ENCODE measurements at places on chromosomes 1 and 21.

DNA sequence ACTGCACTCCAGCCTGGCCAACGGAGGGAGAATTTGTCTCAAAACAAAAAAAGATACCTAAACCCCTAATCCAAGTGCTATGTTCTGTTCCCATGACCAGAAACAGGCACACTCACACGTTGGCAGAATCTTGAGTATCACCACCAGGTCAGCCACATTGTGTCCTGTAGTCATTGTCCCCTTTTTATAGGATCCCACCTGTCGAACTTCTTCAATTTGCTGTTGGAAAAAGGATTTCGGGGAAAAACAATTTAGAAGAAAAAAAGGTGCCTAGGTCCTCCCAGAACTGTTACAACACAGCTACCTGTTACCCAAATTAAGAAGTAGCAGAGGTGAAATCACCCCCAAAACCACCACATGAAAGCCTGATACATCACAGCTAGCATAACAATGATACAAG lies 3.4 kb downstream of the ILF2 start:
- DNase-seq: no peak

DNA sequence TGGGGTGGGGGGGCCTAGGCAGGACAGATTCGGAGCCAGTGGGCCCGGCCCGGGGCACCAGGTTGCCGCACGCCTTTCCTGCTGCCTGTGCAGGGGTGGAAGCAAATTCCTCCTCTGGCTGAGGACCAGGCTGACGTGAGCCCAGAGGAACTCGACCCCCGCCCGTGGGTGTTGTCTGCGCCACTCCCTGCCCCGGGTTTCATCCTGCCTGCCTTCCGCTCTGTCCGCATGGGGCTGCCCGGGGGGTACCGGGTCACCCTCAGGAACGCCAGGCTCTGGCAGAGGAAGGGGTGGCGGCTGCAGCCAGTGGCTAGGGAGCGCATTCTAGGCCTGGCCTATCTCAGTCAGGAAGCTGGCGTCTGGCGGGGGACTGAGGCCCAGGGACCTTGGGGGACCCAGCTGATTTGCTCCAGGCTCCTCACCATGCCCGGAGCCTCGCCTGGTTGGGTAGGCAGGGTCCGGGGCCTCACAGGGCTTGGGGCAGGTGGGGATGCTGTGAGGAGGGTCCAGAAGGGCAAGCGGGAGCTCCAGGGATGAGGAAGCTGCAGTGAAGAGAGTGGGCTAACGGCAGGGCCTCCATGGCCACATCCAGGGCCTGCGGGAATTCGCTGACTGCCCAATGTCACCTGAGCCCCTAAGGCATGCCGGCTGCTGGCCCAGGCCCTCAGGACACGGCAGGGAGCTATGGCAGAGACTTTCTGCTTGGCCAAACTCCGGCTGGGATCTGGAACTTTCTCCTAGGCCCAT lies 2.4 kb upstream of the IBA57 start:
- DNase-seq: peak; percentile 54

DNA sequence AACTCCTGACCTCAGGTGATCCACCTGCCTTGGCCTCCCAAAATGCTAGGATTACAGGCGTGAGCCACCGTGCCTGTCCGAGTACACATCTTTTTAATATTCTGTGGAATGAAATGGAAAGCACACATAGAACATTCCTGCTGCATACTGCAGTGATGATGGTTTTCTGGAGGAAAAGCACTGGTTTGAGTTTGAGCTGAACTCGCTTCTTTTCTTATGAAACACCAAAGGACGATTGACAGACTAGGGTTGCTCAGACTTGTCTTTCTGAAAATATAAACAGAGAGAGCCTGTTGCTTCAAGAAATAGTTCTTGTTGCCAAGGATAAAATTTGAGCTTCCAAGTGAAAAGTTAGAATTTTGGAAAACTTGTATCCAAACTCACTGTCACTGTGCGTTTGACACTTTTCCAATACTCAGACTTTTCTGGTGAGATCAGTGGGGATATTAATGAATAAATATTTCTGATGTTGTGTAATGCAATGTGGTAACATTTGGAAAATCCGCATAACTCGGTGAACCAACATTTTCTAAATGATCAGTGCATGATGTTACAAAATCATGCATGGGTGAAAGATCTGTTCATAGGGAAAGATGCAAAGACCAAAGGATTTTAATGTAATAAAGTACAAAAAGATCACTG lies 15.0 kb upstream of the ERMAP start:
- no peak for DNase-seq

- no peak for DNase-seq
Observed at GRCh38 chr1:45508295-45509151, 8.4 kb downstream of the MMACHC start.

GRCh38 chr1:92037400-92037799 lies 7.6 kb downstream of the EPHX4 start:
- DNase-seq: no peak

DNA sequence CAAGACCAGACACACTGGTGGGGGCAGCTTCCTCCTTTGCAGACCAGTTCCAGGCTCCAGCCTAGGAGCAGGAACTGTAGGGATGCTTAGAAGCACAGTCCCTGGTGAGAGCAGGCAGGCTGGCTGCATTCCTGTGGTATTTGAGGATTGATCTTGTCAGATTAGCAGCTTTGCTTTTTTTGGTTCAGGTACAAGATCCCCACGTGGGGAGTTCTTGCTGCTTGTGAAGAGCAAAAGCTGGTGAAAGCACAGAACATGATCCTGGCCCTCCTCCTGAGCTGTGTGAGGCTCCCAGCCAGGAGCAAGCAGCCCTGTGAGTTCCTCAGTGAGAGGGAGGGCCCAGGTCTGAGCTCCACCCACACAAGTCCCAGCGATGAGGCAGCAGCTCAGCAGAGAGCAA lies 75.3 kb upstream of the ARTN start:
- no peak for DNase-seq

GRCh38 chr21:39715804-39716397 lies 29.1 kb upstream of the IGSF5 start:
- DNase-seq: peak; percentile 67

GRCh38 chr1:94917251-94917650 lies 9.7 kb downstream of the CNN3 start:
- DNase-seq: no peak

DNA sequence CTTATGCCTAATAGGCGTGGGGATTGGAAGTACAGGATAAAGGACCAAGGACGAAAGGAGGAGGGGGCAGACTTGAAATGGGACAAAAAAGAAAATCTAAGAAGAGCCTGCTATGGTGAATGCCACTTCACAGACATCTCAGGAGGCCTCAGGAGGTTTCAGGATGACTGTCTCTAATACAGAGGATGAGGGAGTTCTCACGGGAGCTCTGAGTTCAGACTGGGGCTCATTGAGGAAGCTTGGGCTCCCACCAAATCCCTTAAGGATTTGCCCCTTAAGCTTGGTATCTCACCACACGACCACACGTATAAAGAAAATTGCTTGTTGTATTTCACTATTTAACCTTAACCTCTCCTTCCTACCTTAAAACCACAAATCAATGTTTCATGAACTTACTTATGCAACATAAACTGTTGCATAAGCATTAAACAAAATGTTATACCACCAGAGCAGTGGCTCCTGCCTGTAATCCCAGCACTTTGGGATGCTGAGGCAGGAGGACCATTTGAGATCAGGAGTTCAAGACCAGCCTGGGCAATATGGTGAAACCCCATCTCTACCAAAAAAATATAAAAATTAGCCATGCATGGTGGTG lies 12.4 kb downstream of the SLC30A1 start:
- no peak for DNase-seq

DNA sequence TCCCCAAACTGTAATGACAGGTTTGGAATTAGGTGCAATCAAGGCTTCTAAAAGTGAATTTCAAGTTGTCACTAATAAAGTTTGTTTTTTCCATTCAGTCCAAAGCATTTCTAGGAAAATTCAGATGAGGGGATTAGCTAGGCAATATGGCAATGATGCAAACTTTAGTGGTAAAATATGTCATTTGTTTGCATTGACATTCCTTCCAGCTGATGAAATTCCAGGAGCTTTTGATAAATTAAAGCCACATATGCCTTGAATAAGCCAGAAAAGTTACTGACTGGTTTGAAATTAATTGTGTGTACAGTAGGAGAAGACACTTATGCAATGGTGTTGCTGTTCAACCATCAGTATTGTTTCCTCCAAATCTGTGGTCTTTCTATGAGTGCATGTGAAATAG lies 57.8 kb downstream of the MROH9 start:
- no peak for DNase-seq

GRCh38 chr1:220407191-220407590 lies 120.7 kb upstream of the MARK1 start:
- no peak for DNase-seq

DNA sequence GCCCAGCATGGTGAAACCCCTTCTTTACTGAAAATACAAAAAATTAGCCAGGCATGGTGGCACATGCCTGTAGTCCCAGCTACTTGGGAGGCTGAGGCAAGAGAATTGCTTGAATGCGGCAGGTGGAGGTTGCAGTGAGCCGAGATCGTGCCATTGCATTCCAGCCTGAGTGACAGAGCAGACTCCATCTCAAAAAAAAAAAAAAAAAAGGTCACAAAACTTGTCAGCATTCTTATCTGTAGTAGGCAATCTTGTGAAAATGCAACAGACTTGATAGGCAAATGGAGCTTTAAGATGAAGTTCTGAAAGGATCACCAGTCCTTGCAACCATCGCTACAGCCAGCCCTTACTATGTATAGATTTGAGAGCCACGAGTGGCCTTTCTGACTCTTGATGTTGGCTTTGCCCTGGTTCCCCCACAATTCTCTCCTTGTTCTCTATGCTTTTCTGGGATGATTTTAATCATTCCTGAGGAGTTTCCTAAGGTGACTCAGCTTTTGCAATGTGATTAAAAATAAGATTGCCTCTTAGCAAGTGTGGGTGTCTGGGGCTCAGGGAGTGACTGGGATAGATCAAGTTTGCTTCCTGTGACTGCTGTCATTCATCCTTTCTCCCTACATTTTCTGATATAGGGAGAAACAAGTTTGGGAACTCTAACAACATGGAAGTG lies 7.1 kb upstream of the MAP1LC3C start:
- no peak for DNase-seq

DNA sequence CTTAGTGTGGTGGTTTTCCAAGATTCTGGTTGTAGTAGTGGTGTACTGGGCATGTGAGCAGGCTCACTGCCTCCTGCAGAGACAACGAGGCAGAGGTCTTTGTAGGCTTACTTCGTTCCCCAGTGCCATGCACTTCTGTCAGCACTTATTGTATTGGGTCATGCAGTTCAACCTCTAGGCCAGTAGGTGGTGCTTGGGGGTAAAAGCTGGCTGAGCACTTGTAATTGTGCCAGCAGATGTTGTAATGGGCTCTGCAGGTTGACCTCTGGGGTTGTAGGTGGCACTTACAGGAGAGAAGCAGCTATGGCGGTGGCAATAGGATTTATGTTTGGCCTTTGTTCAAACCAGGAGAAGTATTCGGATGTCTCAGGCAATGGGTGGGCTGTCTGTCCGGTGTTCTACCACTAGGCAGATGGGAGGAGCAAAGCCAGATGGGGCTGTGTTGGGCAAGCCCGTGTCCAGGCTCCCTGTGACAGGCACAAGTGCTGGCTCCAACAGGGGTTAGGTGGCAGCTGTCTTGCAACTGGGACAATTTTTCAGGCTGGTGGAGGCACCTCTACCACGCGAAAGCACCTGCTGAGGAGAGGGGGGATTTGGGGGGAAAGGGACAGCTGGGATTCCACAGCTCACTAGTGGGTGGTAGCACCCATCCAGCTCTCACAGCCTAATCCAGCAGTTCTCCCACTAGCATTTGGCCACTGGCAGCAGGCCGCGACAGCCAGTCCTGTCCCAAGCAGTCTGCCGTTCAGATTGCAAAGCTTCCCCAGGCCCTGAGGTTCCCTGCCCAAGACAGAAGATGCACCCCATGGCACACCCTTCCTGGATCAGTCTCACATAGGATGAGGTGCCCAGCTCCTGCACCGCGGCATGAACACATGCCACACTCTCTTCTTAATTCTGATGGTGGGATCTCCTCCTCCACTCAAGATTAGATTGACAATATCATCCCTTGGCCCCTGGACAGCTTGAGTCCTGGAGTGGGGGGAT lies 274.5 kb downstream of the CTH start:
- peak; percentile 83 for DNase-seq

GRCh38 chr1:246827396-246827795 lies 103.2 kb downstream of the SCCPDH start:
- no peak for DNase-seq

- no peak for DNase-seq
Observed at GRCh38 chr1:31626223-31627207, 9.0 kb downstream of the HCRTR1 start.

DNA sequence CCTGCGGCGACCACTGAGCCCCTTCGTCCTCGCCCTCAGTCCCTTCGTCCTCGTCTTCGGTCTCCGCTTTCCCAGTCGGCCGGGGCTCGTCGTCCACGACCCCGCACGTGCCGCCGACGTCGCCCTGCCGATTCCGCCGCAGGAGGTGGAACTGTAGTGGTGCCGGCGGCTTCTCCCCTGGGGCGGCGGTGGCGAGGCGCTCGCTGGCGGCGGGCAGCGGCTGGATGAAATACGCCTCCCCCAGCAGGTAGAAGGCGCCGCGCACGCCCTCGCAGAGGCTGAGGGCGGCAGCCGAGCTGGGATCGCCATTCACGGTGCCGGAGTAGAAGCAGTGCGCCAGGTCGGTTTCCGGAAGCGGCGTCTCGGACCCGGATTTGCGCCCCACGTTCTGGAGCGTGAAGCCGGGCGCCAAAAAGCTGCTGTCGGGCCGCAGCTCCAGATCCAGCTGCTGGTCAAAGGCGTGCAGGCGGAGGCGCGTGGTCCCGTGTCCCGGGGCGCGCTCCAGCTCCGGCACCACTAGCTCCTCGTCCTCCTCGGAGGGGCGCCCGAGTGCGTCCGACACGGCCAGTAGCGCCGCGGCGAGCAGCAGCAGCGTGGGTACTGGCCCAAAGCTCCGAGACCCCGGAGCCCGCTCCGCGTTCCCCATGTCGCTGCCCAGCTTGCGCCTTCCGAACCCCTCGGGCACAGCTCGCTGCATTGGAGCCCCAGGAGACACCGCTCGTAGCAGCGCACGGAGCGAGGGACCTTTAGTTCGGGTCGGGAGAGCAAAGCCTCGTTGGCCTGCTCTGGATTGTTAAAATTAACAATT lies 747 bp downstream of the ADAMTS1 start:
- DNase-seq: peak; percentile 71

DNA sequence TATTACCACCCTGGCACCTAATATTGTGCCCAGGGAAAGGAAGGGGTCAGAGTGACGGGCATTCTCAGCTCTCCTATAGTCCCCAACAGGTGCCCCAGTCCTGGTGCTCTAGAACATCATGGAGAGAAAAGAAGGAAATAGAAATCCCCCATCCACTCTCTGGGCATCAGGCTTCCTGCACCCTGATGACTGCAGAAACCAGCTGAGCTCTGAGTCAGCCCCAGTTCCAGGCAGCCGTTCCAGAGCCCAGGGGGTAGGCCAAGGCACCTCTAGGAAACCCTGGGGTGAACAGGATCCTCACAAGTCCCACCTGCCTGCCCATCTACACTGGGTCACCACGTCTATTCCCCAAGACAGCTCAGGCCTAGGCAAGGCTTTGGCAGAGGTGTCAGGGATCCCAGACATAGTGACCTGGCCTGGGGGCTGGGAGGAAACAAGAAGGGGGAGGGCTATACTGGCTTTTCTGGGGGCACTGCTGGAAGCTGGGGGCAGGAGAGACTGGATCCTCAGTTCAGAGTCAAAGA lies 709 bp downstream of the NECTIN4 start:
- peak; percentile 46 for DNase-seq
